NCI-H187 treated with DMSO at 0.1 percent for 48 hours (cell line): ENCODE measurements at places on chromosomes 12 and 14.

DNA sequence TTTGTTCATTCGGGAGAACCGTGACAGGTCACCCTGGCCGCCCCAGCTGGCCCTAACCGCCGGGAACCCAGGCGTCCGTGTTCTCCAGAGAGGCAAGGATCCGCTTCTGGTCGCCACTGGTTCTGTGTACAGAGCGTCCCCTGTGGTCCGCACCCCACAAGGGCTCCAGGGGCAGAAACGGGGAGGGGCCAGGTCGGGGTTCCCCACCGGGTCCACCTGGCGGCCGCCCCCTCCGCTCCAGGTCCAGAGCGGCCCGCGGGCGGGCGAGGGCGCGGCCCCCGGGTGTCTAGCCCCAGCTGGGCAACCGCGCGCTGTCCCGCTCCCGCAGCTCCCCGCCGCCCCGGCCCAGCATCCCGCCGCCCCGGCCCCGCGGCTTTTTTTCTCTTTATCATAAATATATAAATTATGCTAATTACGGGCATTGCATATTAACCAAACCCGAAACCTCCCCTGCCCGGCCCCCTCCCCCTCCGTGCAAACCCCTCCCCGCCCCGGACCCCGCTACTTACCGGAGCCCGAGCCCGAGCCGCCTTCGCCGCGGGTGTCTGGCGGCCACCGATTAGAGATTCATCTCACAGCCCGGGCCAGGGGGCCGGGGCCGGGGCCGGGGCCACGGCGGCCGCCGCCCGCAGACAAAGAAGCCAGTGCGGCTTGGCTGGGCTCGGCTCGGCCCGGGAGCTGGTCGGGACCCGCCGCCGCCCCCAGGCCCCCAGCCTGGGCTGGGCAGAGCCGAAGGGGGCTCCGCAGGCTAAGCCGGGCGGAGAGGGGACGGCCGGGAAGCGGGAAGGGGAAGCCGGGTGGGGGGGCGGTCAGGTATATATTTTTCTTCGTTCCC, 512 bp downstream of the POU6F1 start:
- no peak for DNase-seq

- peak; percentile 90 for DNase-seq
Measured at GRCh38 chr12:108784270-108784669, 53.0 kb upstream of the CORO1C start.

GRCh38 chr12:122984612-122985337, 4.3 kb downstream of the ARL6IP4 start:
- no peak for DNase-seq

DNA sequence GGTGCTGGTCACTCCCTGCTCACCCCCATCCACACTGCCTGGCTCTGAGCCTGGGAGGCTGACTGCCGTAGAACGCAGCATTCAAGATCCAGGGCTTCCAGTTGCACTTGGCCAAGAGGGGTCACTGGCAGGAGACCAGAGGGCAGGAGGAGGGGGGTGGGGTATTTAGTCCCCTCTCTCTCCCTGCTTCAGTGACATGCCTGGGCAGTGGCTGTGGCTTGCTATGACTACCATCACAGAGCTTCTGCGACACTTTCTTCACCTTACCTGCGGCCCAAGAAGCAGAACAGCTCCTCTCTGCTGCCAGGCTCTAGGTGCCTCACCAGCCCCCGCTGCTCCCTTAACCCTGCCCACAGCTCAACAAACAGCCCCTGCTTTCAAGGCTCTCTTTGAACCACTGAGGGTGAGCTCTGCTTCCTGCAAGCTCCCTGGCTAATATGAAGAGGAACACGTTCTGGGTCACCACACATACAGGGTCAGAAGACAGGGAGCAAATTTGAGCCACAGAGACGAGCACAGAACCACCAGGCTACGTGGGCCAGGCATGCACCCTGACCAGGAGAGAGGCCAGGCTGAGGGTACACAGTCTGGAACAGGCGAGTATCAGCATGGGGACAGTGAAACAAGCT, 55.7 kb downstream of the ITPK1 start:
- DNase-seq = no peak

GRCh38 chr14:74910556-74910955, 12.5 kb downstream of the RPS6KL1 start:
- DNase-seq = no peak

- no peak for DNase-seq
Measured at GRCh38 chr12:45183246-45183645, 32.6 kb upstream of the ANO6 start.

DNA sequence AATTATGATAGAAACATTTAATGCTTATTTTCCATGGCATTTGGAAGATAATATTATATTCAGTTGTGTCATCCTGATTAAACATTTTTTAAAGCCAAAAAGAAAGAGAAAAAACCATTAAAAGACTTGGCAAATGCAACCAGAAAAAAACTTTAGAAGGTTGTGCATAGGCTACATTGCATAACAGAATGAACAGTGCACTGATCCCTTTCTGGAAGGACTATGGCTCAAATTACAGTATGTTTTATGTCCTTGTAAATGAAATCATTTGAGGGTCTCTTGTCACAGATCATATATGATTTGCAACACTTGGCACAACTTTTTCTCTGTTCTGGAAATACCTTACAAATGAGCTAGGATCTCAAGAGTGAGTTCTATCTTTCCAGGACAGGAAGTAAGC, 275.2 kb upstream of the FLRT2 start:
- DNase-seq = no peak

DNA sequence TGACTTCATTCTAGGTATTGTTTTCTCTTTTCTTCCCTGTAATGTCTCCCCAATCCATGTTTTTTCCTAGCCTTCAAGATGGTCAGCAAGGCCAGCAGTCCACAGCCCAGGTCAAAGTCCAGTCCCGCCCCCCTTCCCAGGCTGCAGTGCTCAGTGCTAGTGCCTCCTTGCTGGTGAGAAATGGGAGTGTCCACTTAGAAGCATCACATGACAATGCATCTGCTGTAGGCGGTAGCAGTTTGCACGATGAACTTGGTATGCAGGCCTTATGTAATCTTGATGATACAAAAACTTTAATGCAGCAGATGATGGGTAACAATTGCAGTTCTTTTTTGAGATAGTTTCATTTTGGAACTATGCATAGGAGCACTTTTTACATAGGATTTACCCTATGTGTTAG, 88.4 kb downstream of the PCNX1 start:
- no peak for DNase-seq

GRCh38 chr14:32307881-32308582, 21.1 kb upstream of the AKAP6 start:
- no peak for DNase-seq

- DNase-seq = no peak
Measured at GRCh38 chr12:7729746-7730145, 17.4 kb downstream of the CLEC4C start.

GRCh38 chr12:94133964-94134795, 14.2 kb upstream of the PLXNC1 start:
- no peak for DNase-seq

DNA sequence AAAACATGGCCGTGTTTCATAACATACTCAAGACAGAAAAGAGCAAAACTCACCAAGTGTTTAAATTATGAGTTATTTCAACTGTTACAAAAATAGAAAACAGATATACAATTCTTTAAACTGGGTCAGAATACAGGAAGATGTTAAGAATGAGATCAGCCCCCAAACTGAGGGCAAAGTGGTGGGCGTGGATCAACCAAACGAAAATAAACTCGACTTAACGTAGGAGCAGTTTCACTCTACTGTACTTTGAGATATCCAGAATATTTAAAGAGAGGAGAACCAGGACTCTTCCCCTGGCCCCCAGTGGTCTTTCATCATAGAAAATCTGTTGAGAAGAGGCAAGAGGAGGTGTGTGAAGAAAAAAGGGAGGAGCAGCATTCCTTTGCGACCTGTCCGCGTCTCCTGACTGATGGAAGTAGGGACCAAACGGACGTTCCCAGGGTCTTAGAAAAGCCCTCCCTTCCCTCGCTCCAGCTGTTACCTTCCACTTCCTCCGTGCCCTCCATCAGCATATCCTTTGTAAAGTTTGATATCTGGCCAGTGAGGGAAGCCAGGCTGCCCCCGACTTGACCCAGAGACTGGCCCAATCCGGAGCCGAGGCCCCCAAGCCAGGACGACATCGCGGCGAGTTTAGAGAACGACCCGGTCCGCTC, 668 bp downstream of the TRIP11 start:
- no peak for DNase-seq

DNA sequence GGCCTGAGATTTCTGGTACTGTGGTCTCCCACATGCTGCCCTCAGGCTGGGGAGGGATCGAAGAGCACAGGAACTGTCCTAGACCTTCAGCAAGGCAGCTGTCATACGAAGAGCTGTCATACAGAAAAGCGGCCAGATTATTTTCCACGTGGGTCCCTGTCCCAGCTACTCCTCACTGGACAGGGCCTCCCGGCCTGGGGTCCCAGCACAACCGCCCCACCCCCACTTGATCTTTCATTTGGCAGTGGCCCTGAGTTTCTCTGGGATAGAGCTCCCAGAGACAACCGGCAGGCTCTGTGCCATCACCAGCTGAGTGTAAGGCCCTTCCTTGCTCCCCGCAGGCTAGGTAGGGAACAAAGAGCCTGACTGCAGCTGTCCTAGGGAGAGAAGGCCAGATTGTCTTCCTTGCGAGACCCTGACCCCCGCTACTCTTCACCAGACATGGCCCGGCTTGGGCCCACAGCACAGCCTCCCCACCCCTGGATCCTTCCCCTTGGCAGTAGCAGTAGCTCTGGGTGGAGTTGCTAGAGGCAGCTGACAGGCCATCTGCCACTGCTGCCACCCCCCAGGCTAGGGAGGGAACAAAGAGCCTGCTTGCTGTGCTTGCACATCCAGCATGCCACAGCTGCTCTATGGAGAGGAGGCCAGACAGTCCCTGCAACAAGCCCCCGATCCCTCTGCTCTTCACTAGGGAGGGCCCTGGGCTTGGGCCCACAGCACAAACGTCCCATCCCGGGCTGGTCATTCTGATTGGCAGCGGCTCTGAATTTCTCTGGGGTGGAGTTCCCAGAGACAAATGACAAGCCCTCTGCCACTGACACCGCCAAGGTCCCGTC, 3.1 kb upstream of the OR4N2 start:
- no peak for DNase-seq

DNA sequence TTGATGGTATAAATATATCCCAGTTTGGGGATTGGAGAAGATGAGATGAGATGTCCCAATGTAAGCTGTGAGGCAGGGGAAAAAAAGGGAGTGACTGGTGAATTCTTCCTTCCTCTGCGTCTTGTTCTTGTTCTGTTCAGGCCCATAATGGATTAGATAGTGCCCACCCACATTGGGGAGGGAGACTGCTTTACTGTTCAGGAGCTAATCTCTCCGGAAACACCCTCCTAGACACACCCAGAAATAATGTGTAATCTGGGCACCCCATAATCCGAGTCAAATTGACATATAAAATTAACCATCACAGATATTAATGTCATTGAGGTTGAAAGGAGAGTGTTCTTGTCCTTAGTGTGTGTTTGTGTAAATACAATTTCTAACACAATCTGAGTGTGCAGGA, 29.3 kb downstream of the ETV6 start:
- no peak for DNase-seq

DNA sequence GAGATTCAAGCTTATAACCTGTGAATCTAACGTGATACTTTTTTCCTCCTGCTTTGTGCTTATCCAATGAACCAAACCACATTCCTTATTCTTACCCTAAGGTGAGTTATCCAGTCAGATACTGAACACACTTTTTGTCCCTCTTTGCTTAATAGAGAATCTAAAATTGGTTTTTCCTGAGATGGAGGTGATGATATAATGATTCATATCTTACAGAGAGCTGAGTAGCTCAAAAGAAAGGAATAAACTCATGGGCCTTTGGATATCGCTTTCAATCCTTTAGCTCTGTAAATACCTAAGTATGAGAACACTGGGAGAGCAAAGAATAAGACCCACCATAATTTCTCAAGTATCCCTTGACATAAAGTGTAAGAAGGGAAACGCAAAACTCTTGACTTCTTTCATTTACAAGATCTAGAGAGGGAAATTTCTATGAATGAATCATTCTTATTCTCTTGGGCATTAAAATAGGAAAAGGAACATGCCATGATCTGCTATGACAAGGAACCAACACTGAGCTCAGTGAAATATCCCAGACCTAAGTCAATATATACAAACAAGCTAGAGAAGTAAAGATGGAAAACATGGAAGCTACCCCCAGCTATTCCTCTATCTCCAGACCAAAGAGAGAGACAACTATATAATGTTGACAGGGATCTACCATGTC, 81.8 kb upstream of the STAC3 start:
- DNase-seq = no peak

DNA sequence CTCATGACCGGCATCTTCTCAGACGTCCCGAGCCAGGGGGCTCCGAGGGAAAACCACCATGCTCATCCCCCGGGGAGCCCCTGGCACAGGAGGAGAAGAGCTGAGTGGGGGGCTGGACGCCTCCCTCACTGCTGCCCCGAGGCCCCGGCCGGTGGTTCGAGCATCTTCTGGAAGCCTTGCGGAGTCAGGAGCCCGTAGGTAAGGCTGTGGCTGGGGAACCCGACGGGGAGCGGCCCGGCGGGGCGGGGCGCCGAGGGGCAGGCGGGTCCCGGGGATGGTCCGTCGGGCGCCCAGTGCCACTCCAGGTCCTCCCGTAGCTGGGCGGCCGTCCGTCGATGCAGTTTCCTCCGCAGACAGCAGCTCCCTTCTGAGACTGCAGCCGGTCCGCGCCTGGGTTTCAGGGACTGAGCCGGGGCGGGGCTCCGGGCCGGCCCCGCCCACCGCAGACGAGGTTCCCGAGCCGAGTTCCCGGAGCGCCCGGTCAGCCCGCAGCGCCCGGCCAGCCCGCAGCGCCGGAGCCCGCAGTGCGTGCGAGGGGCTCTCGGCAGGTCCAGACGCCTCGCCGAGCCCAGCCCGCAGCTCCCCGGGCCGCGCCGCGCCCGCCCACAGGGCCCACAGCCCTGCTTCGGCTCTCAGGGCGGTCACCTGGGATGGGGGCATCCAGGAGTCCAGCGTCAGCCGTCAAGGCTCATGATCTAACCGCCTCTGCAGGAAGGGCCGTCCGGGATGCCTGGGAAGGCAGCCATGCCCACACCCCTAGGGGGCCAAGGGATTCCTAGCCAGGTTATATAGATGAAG, at the start of gene PGF:
Gene PGF, minus strand, starts transcription at position 369 of the 798 bp plus-strand sequence. Its CDS starts 355 bp downstream, at position 14.
- no peak for DNase-seq

GRCh38 chr14:53350866-53351265, 197.7 kb upstream of the DDHD1 start:
- no peak for DNase-seq

DNA sequence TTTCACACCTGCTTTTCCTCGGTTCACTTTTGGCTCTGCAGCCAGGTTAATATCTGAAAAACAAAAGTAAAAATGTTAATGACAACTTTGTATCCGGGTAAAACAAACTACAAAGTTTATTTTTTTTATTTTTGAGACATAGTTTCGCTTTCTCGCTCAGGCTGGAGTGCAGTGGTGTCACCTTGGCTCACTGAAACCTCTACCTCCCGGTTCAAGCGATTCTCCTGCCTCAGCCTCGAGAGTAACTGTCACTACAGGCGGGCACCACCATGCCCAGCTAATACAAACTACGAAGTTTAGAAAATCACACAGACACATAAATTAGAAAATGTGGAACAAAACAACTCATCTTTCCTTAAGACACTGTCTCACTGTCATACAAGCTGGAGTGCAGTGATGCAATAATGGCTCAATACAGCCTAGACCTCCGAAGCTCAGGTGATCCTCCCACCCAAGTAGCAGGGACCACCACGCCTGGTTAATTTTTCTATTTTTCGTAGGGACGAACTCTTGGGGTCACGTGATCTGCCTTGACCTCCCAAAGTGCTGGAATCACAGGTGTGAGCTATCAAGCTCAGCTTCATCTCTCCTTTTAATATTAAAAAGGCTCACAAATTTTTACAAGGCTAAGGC, 38.1 kb downstream of the HNRNPC start:
- no peak for DNase-seq
